ENCODE measurements at places on chromosomes 13 and 19.

- no peak for DNase-seq
Measured at GRCh38 chr19:48818234-48818820, 7.5 kb upstream of the BCAT2 start.

DNA sequence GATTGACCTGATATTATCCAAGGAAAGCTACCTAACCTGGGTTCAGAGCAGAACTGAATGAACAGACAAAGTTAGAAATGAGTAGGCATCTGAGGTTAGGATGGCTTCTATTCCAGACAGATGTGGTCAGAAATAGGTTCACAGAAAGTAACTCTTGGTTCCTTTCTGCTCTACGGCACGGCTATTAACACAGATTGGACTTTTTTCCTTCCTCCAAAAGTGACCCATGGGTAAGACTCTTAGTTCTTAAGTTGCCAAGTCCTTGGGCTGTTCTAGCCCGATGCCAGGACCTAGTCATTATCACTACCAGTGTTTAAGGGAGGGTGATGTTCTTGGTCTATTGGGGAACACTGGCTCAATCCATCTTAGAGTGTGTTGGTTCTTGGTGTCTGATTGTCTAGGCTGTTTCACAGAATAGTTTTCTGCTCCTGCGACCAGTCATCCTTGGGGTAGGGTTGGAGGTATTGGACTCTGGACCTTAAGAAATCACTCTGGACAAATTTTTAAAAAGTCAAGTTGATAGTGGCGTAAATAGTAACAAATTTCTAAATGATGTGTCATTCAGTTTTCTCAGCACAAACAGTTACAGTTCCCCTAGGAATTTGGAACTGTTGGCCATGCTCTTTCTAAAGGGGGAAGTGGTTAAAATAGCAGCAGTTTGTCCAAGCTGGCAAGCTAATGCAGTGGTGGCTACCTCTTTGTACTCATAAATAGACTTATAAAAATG, 60.1 kb upstream of the MYCBP2 start:
- no peak for DNase-seq

- DNase-seq, result no peak
Measured at GRCh38 chr19:3186160-3186688, 494 bp downstream of the NCLN start.

DNA sequence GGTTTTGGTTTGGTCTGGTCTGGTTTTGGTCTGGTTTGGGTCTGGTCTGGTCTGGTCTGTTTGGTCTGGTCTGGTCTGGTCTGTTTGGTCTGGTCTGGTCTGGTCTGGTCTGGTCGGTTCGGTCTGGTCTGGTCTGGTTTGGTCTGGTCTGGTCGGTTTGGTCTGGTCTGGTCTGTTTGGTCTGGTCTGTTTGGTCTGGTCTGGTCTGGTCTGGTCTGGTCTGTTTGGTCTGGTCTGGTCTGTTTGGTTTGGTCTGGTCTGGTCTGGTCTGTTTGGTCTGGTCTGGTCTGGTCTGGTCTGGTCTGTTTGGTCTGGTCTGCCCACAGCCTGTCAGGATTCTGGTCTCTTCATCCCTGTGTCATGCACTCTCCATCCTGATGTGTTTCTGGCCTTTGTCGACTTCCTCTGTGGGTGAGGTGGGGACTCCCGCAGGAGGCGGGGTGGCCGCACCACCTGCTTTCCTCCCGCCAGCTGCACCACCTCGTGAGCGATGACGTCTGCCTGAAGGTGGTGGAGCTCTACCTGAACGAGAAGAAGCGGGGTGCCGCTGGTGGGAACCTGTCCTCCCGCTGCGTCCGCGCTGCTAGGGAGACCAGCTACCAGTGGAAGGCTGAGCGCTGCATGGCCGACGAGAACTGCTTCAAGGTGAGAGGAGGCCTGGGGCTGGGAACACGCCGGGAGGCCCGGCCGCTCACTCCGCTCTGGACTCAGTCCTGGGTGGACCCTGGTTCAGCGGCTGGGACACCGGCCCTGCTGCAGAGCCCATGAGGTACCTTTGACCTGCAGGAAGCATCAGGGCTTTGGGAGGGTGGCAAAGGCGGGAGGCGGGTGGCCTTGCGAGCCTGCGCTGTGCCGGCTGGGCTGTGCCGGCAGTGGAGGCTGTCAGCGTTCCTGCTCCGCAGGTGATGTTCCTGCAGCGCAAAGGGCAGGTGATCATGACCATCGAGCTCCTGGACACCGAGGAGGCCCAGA, 12.9 kb upstream of the F2RL3 start:
- DNase-seq, result no peak

All from esophagus squamous epithelium (tissue), 5 donors.